ENCODE measurements at places on chromosomes 1 and 21.

DNA sequence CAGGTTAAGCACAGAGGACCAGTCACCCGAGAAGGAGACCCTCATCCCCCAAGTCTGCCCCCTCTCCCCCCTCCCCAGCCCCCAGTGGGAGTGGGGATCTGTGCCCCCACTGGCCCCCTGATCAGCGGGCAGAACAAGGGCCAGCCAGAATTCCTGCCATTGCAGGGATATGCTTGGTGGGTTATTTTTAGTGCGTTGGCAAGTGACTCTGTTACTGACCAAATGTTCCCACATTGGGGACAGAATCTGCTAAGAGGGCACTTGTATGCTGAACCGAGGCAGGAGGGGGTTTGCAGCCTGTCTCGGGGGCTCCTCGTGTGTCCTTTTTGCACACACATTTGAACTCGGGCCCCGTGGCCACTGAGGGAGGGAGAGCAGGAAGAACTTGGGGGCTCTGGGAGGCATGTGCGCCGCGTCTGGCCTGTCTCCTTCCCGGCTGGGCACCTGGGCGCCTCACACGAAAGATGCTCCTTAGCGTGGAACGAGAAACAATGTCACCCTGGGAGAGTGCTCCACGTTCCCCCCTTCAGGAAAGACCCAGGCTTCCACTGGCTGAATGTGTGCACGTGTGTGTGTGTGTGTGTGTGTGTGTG, 66.4 kb upstream of the CASZ1 start:
- DNase-seq, result no peak

GRCh38 chr1:160344241-160344640, 1.1 kb downstream of the NCSTN start:
- DNase-seq, result no peak

GRCh38 chr21:45870421-45870820, 111.1 kb upstream of the COL6A1 start:
- no peak for DNase-seq

GRCh38 chr1:236753516-236753915, 41.6 kb upstream of the MTR start:
- no peak for DNase-seq

GRCh38 chr1:212916481-212917133, 33.7 kb upstream of the VASH2 start:
- DNase-seq, result no peak

DNA sequence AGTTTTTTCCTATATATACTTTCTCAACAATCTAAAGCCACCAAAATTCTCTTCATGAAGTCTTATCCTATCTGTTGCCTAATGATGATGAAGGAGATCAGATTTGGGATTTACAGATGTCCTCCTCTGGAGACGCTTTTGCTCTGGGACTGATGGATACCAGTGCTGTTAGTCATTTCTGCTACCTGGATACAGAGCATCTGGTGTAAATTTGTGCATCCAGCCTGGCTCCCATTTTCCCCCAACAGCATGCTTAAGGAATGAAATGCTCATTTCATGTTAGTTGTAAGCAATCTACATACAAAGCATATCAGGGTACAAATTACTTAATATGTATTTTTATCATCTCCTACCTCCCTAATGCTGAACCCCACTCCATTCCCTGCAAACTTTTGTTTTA, 57.7 kb downstream of the HNRNPR start:
- DNase-seq, result no peak

GRCh38 chr1:69993810-69994209, 211.6 kb downstream of the LRRC40 start:
- DNase-seq, result no peak

DNA sequence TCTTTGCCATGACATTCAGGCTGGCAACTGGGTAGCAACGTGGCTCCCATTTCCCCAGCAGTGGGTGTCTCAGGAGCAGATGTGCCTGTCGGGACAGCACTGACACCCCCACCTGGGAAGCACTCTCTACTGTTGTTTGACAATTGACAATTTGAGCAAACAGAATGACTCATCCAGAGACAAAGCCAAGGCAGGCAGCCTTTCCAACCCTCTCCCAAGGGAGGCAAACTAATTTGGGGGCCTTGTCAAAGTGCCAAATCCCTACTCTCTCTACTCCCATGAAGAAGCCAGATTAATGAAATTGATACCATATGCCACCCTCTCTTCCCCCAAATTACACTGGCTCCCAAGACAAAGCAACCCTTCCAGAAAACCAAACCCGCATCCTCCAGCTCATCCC, 65.6 kb downstream of the GRIK3 start:
- no peak for DNase-seq

GRCh38 chr1:39063191-39063590, 37.0 kb downstream of the NDUFS5 start:
- no peak for DNase-seq

- DNase-seq, result no peak
Measured at GRCh38 chr1:229230140-229230892, 40.6 kb upstream of the RAB4A start.

GRCh38 chr1:58802640-58803399, 19.0 kb upstream of the JUN start:
- no peak for DNase-seq

DNA sequence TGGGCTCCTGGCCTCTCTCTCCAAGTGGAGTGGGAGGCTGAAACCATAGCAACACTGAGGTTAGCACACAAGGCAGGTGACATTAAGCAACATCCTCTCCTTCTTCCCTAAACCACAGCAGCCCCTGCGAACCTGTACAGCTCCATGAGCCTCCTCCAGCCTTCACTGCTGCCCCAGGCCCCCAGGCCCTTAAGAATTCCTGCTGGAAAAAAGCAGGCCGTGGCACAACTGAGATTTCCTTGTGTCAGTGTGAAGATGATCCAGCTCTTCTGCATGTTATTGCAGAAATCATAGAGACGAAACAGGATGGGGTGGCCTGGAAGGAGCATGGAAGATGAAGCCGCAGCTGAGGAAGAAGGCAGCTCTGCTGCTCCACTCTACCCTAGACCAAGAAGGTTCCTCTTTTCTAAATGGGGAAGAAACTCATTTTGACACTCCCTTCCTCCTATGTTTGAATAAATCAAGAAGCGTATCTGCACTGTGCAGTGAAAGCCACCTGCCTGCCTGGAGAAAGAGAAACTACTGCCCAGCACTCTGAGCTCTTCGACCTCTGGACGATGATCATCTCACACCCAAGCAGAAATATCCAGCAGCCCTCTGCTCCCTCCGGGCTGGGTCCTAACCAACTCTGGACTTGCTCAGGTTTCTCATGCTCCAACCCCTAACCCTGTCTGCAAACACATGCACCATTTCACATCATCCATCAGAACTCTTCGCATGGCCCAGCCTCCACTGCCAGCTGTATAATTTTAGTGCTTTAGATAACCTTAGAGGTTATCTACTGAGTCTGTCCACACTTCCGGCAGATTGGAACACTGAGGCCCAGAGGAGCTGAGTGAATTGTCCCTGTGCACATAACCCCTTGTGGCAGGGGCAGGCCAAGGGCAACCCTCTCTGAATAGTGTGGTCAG, 20.7 kb downstream of the SH3BP5L start:
- DNase-seq, result no peak

DNA sequence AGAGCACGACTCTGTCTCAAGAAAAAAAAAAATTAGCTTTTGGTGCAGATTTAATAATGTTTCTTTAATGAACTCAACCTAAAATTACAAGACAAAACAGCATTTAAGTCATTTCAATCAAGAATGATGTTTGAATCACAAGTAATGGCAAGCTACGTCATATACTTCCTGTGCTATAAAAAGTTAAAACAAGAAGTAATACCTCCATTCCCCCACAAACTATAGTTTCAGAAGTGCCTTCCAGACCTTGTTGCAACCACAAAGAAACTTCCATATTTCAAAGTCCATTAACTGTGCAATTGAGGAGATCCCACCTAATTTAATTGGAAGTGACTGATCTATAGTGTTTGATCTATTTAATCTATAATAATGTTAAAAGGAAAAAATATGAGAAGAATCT, 15.1 kb downstream of the NRDC start:
- DNase-seq, result no peak

GRCh38 chr1:211229365-211229759, 29.8 kb upstream of the RCOR3 start:
- no peak for DNase-seq

DNA sequence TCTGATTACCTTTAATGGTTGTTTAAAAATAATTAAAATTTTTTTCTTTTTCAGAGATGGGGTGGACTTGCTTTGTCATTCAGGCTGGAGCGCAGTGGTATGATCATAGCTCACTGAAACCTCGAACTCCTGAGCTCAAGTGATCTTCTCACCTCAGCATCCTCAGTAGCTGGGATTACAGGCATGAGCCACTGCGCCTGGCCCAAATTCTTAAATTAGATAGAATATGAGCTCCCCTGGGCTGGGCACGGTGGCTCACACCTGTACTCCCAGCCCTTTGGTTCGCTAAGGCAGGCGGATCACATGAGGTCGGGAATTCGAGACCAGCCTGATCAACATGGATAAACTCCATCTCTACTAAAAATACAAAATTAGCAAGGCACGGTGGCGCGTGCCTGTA, 17.0 kb downstream of the CERS2 start:
- no peak for DNase-seq

DNA sequence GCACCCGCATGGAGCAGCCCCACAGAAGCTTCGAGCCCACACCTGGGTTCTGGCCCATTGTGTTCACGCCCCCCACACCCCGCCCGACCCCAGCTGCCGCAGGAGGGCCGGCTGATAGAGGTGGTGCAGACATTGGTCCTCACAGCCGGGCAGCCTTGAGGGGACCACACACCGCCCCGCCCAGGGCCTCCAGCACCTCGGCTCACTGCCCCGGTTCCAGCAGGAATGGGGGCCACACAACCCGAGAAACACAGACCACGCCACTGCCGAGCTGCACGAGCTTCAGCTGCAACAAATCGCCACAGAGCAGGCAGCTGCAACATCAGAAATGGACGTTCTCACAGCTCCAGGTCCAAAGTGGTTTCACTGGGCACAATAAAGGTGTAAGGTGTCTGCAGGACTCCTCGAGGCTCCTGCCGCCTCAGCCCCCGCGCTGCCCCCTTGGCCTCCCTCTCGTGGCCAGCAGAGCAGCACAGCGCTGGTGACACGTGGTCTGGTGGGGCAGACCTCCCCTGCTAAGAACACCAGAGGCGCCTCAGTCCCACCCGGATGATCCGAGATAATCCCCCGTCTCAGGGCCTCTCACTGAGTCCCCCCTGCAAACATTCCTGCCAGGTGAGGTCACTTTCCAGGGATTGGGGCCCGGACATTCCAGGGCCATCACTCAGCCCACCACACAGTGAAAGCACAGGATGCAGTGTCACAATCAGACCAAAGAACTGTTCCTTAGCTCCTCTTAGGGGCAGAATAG, 62.3 kb upstream of the ADARB1 start:
- DNase-seq, result no peak

GRCh38 chr1:30914587-30914922, 6.0 kb upstream of the SDC3 start:
- DNase-seq, result no peak

Data from cortex of kidney (tissue), 1 donor.